ENCODE measurements at places on chromosomes 7 and 10.

DNA sequence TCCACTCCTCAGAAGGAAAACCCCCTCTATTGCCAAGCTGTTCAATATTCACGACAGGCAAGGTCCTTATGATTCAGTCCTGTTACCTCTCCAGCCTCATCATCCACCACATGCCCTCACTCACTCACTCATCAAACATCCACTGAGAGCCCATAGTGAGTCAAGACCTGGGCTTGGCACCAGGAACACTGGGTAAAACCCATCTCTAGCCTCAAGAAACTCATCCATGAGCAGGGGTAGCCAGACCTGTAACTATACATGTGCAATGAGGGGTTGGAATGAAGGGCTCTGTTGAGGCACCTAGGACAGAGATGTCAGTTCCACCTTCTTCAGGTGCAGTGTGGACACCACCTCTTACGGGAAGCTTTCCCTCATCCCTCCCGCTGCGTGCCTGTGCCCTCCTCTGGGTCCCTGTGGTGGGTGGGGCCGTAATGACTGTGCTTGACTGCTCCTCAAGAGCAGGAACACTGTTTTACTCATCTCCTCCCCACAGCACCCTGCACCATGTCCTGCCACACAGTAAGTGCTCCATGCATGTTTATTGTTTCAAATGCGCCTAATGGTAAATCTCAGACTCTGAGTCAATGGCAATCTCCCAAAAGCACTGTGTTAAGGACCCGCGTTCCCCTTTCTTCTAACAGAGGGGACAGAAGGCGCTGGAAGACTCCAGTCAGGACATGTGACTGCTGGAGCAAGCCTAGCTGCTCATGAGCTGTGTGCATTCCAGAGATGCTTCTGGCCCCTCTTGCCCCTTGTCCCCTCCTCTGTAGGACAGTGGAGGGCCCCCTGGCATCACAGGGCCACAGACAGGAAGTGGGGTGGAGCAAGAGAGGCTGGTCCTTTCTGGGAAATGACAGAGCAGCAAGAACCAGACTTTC lies 95.4 kb downstream of the HIPK2 start:
- no peak for DNase-seq

DNA sequence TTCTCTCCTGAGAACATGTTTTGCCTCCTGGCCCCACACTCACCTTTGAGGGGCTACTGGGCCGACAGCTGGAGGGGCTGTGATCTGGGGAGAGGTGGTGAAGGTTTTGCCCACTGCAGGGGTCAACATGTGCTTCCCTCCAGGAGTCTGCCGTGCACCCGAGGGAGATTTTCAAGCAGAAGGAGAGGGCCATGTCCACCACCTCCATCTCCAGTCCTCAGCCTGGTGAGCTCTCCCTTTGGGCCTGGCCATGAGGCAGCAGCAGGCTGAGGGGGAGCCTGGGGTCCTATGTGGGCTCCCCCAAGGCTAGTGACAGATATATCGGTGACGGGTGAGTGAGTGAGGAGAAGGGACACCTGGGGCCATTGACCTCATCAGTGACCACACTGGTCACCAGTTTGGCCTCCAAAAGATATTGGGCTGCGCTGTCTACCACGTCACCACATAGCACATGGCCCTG lies 6.6 kb downstream of the PGAM2 start:
- DNase-seq: no peak

DNA sequence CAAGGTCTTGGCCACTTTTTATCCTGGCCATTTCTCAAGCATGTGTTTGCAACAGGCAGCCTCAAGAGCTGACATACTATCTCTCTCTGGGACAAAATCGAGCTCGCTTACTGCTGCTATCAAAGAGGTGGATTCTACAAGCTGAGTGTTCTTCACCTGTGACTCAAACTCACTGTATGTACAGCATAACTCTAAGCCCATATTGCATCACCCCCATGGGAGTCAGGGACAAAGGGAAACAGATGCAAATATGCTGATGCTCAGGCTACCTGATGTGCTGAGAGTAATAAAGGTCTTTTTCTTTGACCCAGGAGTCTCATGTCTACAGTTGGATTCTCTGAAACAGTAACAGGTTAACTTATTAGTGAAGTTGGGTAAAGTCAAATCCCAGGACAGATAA lies 45.2 kb downstream of the PCLO start:
- no peak for DNase-seq

DNA sequence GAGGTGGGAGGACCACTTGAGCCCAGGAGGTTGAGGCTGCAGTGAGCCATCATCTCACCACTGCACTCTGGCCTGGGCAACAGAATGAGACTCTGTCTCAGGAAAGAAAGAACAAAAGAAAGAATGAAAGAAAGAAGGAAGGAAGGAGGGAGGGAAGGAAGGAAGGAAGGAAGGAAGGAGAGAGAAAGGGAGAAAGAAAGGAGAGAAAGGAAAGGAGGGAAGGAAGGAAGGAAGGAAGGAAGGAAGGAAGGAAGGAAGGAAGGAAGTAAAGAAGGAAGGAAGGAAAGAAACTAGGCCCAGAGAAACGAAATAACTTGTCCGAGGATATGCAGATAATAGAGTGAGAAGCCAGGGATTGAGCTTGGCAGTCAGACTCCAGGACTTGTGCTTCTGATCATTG lies 102.1 kb downstream of the SKIDA1 start:
- no peak for DNase-seq

DNA sequence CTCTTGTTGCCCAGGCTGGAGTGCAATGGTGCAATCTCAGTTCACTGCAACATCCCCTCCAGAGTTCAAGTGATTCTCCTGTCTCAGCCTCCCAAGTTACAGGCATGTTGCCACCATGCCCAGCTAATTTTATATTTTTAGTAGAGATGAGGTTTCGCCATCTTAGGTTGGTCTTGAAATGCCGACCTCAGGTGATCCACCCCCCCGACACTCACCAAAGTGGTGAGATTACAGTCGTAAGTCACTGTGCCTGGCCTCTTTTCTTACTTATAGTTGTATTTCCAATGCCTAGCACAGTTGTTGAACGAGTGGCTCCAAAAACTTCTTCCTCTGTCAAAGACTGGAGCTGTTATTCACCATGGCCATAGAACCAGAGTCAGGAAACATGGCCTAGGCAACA lies 6.7 kb downstream of the RNF216 start:
- DNase-seq: no peak

- DNase-seq: no peak
Observed at GRCh38 chr7:56479136-56479535, 362.9 kb upstream of the NUPR2 start.

- DNase-seq: peak; percentile 95
Observed at GRCh38 chr7:105581066-105581811, at the start of gene EFCAB10. Gene EFCAB10, minus strand, starts transcription at chr7:105581493. Its CDS starts 30 bp downstream, at chr7:105581463.

DNA sequence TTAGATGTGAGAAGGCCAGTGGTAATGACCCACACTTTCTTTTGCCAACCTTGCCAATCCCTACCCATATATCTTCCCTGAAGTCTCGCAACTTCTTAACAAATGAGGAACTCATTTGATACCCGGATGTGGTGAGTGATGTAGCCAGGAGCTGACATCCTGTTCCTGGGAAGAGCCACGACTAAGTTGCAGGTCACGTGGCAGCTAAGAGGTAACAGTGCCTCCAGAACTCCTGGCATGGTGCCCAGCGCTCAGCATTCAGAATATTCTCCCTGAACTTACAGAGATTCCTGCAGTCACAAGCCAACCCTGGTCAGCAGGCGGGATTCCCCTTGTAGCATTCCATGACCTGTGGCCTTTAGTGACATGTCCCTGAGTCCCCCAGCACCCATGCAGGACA lies 282.5 kb downstream of the GALNT17 start:
- peak; percentile 4 for DNase-seq

DNA sequence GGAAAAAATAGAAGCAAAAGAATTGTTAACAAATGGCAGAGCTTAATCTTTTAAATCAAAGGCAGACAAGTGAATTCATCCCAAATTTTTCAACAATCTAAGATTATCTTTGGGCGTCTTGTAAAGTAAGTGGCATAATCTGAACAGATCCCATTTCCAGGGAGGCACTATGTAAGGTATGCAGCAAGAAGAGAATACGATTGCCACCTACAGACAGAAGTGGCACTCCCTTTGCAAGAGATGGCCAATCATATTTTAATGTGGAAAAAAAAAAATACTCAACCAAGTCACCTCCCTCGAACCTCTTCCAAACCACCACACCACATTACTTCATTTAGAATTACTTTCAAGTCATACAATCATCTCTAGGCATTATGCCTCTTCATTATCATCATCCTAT lies 4.0 kb downstream of the GFRA1 start:
- DNase-seq: no peak

GRCh38 chr10:116098411-116099022 lies 174.5 kb downstream of the GFRA1 start:
- no peak for DNase-seq

GRCh38 chr7:151205730-151206129 lies 4.6 kb downstream of the H2BK1 start:
- no peak for DNase-seq

DNA sequence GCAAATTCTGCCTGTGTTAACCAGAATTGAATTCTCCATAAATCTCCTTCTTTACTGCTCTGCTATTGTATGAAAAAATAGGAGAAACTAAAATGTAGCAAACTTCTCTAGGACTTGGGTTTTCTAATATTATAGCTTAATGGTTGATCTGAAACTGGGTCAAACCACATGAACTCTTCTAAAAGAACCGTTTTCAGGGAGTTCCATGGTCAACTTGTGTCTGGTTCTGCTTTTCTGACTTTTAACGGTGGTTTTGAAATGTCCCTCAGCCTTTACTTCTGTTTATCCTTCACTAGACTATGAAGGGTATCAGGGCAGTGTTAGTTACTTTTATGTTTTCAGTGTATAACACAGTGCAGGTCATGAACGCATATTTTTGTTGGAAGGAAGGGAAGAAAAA lies 242.2 kb downstream of the TSPAN12 start:
- no peak for DNase-seq

DNA sequence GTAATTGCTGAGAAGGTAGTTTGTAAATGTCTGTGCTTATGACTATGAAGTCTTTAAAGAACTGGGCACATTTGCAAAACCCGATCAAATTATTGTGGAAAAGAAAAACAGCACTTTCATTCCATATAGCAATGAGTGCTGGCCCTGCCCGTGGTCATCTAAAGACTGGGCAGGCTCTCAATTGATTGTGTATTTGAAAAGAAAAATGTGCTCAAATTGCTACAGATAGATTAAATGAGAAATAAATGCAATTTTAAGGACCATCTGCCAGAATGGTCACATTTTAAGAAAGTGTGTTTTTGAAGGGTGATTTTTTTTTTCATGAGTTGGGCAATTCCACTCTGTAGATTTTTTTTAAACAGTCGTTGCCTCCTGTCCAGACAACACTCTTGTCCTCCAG lies 672.2 kb downstream of the SDK1 start:
- no peak for DNase-seq

DNA sequence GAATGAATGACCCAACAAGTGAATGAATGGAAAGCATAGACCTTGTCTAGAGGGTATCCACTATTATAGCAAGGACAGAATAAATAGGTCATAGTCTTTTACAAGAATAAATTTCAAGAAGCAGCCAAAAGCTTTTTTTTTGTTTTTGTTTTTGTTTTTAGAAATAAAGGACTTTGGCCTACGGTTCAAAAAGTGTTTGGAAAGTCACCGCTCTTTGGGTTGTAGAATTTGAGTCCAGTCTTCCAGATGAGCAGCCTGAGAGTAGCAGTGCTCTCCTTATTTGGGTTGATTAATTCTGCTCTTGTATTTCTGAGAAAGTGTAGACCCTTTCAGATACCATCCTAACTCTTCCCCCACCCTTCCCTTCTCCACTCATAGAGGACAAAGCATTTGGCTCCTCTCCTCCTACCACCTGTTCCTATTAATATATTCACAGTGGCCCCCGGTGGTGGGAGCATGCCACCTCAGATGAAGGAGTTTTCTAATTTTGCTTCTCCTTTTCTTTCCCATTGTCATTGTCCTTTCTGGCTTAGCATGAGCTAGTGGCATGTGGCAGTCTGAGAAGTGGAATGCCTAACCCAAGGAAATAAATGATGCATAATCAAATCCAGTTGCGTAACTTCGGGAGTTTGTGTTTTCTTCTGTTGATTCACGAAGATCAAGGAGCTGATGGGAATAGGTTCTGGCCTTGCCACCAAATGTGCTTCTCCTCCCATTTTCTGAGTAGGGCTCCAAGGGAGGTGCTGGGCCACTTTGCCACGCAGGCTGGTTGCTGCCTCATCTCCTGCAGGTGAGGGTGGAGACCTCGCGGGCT lies 114.7 kb downstream of the CHN2 start:
- no peak for DNase-seq

DNA sequence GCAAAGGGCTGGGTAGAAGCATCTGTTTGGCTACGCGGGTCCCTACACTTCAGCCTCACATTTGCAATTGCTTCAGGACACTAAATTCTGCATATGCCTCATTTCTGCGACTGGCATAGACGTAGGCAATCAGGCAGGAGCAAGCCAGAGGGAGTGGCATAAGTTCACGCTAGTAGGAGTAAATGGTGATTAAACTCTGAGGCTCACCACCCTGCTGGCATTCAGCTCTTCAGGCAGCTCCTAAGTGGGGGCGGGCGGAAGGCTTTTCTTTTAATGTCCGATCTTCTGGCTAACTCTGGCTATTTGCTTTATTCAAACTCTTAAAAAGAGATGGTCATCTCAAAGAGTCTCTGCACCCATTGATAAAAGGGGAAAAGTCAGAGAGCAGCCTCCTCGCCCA lies 45.3 kb downstream of the RGS10 start:
- no peak for DNase-seq

DNA sequence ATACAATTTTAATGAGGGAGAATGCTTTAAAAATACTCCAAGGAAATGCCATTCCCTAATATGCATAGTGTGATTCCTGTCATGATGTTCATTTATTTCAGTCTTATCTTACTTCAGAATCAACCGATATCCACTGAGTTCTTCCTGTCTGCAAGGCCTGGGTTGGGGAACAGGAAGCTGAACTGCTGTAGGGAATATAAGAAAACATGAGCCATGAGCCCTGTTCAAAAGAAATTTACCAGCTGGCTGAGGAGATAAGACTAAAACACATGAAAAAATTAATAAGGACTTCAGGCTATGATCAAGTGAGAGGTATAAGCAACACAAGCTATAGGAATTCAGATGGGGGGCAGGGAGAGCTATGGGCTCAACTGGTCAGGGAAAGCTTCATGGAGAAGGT lies 184.7 kb downstream of the PLPP4 start:
- DNase-seq: no peak

GRCh38 chr10:102652170-102652916 lies 8.1 kb downstream of the TRIM8 start:
- no peak for DNase-seq

- DNase-seq: no peak
Observed at GRCh38 chr10:68271196-68271882, 39.4 kb upstream of the ATOH7 start.

All from NCI-H1417 (cell line).